Left ventricle myocardium inferior (tissue), 1 donor: ENCODE measurements at places on chromosomes 3 and 15. TPM values are rescaled to one million over a fixed set of nuclear protein-coding genes. Genes with fewer than 3 reads are reported as not detected.

DNA sequence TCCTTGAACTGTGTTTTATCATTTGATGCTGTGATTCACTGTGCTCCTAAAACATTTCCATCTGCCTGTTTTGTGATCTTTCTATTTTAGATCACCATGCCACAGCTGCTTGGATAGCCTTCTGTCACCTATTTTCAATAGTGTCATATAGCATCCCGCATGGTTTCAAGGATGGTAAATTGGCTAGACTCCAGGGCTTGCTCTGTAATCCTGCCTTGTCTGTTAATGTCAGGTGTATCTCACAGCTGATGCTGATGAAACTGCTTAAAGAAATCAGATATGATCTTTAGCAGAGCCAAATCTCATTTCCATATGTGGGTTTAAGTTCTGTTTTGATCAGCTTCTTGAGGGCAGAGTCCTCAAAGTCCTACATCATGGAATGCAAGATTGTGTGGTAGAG, 182.2 kb downstream of the UBE2E2 start:
- H3K4me3 ChIP-seq, result no peak overlapping the region
- no peak overlapping the region for H3K27ac ChIP-seq
- no peaks in the 10 kb centered on the region for H3K27me3 ChIP-seq
- no peaks in the 10 kb centered on the region for H3K36me3 ChIP-seq
- no peak for DNase-seq

GRCh38 chr15:78319588-78319987, 20.2 kb upstream of the SKIC8 start:
- H3K36me3 ChIP-seq, result no peaks in the 10 kb centered on the region
- peaks cover under 1% of the 10 kb centered on the region for H3K27me3 ChIP-seq
- peaks cover 17% of the 10 kb centered on the region for H3K4me1 ChIP-seq
- no peak for DNase-seq

GRCh38 chr15:40878785-40879184, 4.8 kb upstream of the RHOV start:
- H3K36me3 ChIP-seq, result no peaks in the 10 kb centered on the region
- no peak for DNase-seq
- H3K27me3 ChIP-seq, result peaks cover 10% of the 10 kb centered on the region

DNA sequence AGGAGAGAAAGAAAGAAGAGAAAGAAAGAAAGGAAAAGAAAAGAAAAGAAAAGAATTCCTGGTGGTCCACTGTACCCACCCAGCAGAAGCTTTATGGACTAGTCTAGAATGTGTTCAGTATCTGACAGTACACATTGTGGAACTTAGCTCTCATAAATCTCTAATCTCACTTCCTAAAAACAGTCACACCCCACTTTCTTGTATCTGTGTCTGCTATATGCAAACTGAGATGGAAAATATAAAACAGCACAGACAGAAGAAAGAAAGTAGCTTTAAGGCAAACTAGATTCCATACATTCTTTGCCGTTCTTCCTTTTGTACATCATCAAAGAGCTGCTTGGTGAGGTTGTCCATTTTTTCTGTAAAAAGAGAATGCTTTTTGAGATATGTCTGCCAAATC, 41.1 kb upstream of the GNB5 start:
- DNase-seq, result no peak
- H3K36me3 ChIP-seq, result no peaks in the 10 kb centered on the region
- no peak overlapping the region for H3K4me3 ChIP-seq
- no peaks in the 10 kb centered on the region for H3K4me1 ChIP-seq
- H3K27me3 ChIP-seq, result no peaks in the 10 kb centered on the region

DNA sequence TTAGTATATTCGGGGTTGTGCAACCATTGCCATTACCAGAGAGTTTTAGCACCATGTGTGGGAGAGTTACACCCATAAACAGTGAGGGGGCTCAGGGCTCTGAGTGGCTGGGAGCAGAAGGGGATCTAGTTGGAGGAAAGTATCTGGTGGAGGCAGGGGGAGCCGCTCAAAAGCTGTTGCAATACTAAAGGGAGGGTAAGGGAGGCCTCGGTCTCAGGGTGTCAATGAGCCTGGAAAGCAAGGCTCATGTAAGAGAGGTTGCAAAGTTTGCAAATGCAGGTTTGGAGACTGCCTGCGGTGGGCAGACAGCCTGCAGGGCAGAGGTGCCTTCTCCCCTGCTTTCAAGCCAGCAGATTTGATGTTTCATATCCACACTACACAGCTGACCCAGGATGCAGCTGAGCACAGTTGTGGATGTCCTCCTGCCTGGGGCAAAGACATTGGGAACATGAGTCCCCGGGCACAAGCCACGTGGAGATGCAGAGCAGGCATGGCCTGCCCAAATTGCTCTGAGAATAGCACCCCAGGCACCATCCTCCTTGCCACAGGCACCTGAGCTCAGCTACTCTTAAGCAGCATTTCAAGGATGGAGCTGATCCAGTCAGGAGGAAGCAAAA, 181.4 kb downstream of the TLE3 start:
- H3K4me3 ChIP-seq, result no peak overlapping the region
- no peaks in the 10 kb centered on the region for H3K4me1 ChIP-seq
- DNase-seq, result no peak
- no peak overlapping the region for H3K27ac ChIP-seq
- peaks cover 57% of the 10 kb centered on the region for H3K27me3 ChIP-seq

- H3K27me3 ChIP-seq, result peaks cover under 1% of the 10 kb centered on the region
- no peak for DNase-seq
- no peaks in the 10 kb centered on the region for H3K36me3 ChIP-seq
- H3K4me3 ChIP-seq, result no peak overlapping the region
- H3K4me1 ChIP-seq, result peaks cover 15% of the 10 kb centered on the region
These were observed 186.6 kb upstream of the NSMCE3 start for GRCh38 chr15:29456255-29456654.

- H3K4me3 ChIP-seq, result peak overlapping the region; percentile 83
- H3K27me3 ChIP-seq, result peaks cover 28% of the 10 kb centered on the region
- DNase-seq, result peak; percentile 55
- H3K36me3 ChIP-seq, result no peaks in the 10 kb centered on the region
These were observed 69.2 kb downstream of the GOLGA8B start for GRCh38 chr15:34514251-34514670.

DNA sequence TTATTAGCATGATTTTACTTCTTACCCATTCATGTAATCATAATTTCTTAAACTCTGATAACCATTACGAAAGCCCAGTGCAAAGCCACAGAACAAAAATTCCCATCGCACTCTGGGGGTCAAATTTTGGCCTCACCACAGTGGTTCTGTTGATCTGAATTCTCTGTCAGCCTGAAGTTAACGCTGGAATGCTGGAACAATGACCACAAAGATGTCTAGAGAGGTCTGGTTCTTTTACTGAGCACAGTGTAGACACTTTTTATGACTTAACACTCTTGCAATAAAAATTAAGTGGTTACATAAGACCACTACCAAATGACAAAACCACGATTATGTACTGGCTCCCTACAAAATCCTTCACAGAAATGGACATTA, 94.7 kb downstream of the PDZRN3 start:
- no peak for DNase-seq
- no peak overlapping the region for H3K4me3 ChIP-seq
- H3K36me3 ChIP-seq, result no peaks in the 10 kb centered on the region
- peaks cover 61% of the 10 kb centered on the region for H3K4me1 ChIP-seq
- H3K27ac ChIP-seq, result peak overlapping the region; percentile 60

- no peak overlapping the region for H3K27ac ChIP-seq
- no peaks in the 10 kb centered on the region for H3K27me3 ChIP-seq
- DNase-seq, result no peak
- H3K4me3 ChIP-seq, result no peak overlapping the region
- no peaks in the 10 kb centered on the region for H3K36me3 ChIP-seq
- H3K4me1 ChIP-seq, result no peaks in the 10 kb centered on the region
These were observed 48.9 kb upstream of the MME start for GRCh38 chr3:155031186-155031585.

GRCh38 chr15:67019884-67020520, 45.4 kb upstream of the SMAD3 start:
- DNase-seq, result no peak
- H3K4me3 ChIP-seq, result no peak overlapping the region
- H3K27ac ChIP-seq, result no peak overlapping the region
- H3K27me3 ChIP-seq, result no peaks in the 10 kb centered on the region

GRCh38 chr3:102614021-102614569, 179.3 kb downstream of the ZPLD1 start:
- no peaks in the 10 kb centered on the region for H3K36me3 ChIP-seq
- no peak overlapping the region for H3K4me3 ChIP-seq
- H3K4me1 ChIP-seq, result no peaks in the 10 kb centered on the region
- no peaks in the 10 kb centered on the region for H3K27me3 ChIP-seq
- H3K27ac ChIP-seq, result no peak overlapping the region
- no peak for DNase-seq

DNA sequence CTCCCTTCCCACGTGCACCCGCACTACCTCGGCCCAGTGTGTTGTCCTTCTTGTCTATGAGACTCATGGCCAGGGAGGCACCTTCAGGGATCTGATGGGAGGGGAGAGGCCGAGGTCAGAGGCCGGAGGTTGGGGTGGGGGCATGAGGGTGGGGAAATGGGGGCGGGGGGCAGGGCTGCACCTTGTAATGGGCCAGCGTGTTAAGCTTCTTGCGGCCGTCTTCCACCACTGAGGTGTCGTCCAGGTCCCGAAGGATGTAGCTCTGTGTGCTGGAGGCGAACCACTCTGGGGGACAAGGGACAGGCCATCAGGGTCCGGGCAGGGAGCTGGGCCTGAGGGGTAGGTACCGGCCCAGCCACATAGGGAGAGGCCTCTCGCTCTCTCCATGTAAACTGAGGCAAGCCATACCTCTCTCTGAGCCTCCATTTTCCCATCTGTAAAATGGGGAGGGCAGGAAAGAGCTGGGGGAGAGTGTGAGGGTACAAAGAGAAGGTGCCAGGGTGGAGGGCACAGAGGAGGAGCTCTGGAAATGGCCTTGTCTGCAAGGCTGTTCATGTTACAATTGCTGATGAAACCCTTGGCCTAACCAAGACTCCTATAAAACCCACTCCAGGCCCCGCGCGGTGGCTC, 18.8 kb downstream of the H1-8 start:
- peaks cover 100% of the 10 kb centered on the region for H3K4me1 ChIP-seq
- no peaks in the 10 kb centered on the region for H3K27me3 ChIP-seq
- peaks cover 79% of the 10 kb centered on the region for H3K36me3 ChIP-seq
- H3K4me3 ChIP-seq, result peak overlapping the region; percentile 36
- DNase-seq, result no peak
- H3K27ac ChIP-seq, result peak overlapping the region; percentile 93

DNA sequence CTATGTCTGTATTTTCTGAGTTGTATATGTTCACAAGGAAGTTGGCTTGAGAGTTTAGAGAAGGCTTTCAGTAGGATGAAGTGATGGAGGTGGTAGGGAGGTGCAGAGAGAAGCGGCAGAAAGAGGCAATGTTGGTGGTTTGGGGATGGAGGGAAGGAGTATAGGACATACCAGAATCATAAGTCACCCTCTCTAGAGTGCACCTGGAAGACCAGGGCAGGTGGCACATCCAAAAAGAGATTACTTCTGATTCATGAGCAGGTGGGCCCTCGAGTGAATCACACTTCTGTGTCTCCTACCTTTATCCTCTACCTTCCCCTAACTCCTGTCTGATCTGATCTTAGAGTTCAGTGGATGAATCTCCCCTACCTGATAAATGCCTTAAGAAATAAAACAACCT, 41.8 kb upstream of the MRPL3 start:
- no peak for DNase-seq
- H3K36me3 ChIP-seq, result no peaks in the 10 kb centered on the region
- peaks cover 13% of the 10 kb centered on the region for H3K4me1 ChIP-seq
- H3K4me3 ChIP-seq, result no peak overlapping the region

GRCh38 chr3:33071181-33071580, 25.8 kb downstream of the GLB1 start:
- no peak for DNase-seq
- H3K36me3 ChIP-seq, result peaks cover 49% of the 10 kb centered on the region
- H3K27ac ChIP-seq, result no peak overlapping the region
- H3K4me1 ChIP-seq, result no peaks in the 10 kb centered on the region
- no peaks in the 10 kb centered on the region for H3K27me3 ChIP-seq

GRCh38 chr3:185283374-185283935, 29.6 kb upstream of the EHHADH start:
- H3K4me1 ChIP-seq, result peaks cover 16% of the 10 kb centered on the region
- H3K27me3 ChIP-seq, result no peaks in the 10 kb centered on the region
- no peak for DNase-seq
- H3K36me3 ChIP-seq, result no peaks in the 10 kb centered on the region
- H3K4me3 ChIP-seq, result peak overlapping the region; percentile 78

GRCh38 chr15:37628507-37628906, 305.9 kb upstream of the TMCO5A start:
- no peak overlapping the region for H3K27ac ChIP-seq
- H3K36me3 ChIP-seq, result no peaks in the 10 kb centered on the region
- DNase-seq, result no peak
- no peak overlapping the region for H3K4me3 ChIP-seq
- H3K27me3 ChIP-seq, result no peaks in the 10 kb centered on the region
- H3K4me1 ChIP-seq, result no peaks in the 10 kb centered on the region

The GATM gene
- total RNA-seq, result 9.3 TPM

The NFKBIZ gene
- total RNA-seq, result 15.0 TPM

The DOCK3 gene
- total RNA-seq, result 3.9 TPM

The ZMYND10 gene
- total RNA-seq, result not detected

The NEK10 gene
- 11.5 TPM for total RNA-seq
